Hepatocyte (in vitro differentiated cells): ENCODE measurements at places on chromosomes 1 and 21.
A peak's percentile ranks its signal among the peaks of the same experiment; 100 is the strongest.

DNA sequence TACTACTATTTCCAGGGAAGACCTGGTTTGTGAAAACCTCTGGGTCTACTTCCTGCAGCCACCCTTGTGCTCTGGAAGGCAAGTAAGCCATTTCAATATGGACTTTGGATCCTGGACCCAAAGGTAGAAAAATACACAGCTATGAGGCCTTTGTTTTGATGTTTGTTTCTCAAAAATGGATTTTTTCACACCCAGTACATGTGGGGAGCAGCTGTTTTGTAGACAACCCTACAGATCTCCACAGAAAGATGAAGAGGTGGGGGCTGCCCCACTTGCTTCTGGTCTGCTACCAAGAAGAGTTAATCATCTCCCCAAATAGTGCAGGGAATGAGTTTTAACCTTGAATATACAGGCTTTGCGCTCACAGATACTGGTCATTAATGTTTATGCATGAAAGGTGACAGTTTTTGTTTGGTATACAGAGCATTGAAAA lies 29.2 kb downstream of the ZNF281 start:
- no peak overlapping the region for H3K4me3 ChIP-seq
- no peaks in the 10 kb centered on the region for H3K36me3 ChIP-seq

DNA sequence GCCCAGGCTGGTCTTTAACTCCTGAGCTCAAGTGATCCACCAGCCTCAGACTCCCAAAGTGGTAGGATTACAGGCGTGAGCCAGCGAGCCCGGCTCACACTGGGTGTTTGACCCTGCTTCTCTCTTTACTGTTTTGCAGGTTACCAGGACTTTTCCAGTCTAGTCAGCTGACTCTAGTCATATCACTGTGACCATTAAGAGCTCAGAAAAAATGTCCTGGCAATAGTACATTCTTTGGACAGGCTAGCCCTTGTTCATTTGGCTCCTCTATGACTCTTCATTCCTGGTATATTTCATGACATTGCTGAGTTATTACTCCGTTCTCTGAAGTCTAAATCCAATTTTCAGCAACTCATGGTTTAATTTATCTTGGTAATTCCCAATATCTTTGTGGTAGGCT lies 8.0 kb upstream of the CA6 start:
- H3K27me3 ChIP-seq = no peaks in the 10 kb centered on the region
- H3K36me3 ChIP-seq = no peaks in the 10 kb centered on the region
- no peak overlapping the region for H3K27ac ChIP-seq
- no peaks in the 10 kb centered on the region for H3K4me1 ChIP-seq

GRCh38 chr1:237873487-237874211 lies 17.1 kb downstream of the ZP4 start:
- no peaks in the 10 kb centered on the region for H3K27me3 ChIP-seq
- DNase-seq = peak; percentile 58
- no peaks in the 10 kb centered on the region for H3K4me1 ChIP-seq
- no peak overlapping the region for H3K4me3 ChIP-seq
- H3K27ac ChIP-seq = no peak overlapping the region

DNA sequence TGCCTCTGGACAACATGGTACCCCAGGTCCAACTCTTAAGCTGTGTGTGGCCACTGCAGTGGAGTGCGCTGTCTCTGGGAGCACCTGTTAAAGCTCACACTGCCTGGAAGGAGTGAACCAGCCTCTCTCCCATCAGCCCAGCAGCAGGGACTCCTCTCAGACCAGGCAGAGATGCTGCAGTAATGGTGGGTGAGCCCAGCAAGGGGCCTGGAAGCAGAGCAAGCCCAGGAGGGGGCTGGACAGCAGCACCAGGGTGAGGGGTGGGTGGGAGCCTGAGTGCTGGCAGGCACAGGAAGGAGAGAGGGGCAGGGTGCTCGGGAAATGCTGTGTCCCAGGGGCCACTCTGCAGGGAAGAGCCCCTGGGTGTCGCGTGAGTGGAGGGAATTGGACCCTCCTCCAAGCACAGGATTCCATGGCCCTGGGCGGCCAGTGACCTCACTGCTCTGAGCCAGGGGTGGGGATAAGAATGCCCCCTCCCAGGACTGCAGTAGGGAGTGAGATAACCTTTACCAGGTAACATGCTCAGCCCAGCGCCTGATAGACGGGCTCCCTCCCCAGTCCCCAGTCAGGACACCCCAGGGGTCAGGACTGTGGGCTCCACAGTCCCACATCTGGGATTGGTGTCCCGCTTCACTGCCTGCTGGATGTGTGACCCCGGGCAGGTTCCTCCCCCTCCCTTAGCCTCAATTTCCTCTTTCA lies 313.1 kb downstream of the MATN1 start:
- no peak overlapping the region for H3K27ac ChIP-seq
- H3K27me3 ChIP-seq = peaks cover 6% of the 10 kb centered on the region
- no peak overlapping the region for H3K4me3 ChIP-seq
- no peaks in the 10 kb centered on the region for H3K36me3 ChIP-seq
- no peak for DNase-seq

- no peaks in the 10 kb centered on the region for H3K27me3 ChIP-seq
- H3K4me3 ChIP-seq = no peak overlapping the region
- no peaks in the 10 kb centered on the region for H3K4me1 ChIP-seq
- H3K36me3 ChIP-seq = no peaks in the 10 kb centered on the region
These were observed 10.3 kb downstream of the NBL1 start for GRCh38 chr1:19654386-19654785.

DNA sequence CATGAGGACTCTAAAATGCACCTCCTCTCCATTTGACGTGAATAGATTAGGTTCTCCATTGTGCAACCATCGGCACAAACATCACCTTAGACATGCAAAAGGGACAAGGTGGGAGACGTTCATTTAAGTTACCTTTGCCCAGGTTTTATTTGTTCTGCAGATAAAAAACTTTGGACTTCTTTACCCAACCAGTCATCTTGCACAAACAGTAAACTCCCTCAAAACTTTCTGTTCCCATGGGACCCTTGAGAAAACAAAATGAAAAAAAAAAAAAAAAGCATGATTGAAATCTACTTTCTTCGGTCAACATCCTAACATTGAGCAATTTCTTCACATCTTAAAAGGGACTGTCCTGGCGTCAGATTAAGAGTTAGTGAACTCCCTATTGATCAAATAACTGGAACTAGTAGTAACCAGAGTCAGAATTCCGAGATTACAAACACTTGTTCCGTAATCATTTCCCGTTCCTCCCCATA lies 31.4 kb upstream of the PROX1 start:
- no peaks in the 10 kb centered on the region for H3K36me3 ChIP-seq
- H3K27ac ChIP-seq = no peak overlapping the region
- H3K4me3 ChIP-seq = no peak overlapping the region
- no peaks in the 10 kb centered on the region for H3K4me1 ChIP-seq

- peak overlapping the region; percentile 57 for H3K27ac ChIP-seq
- DNase-seq = no peak
- H3K27me3 ChIP-seq = no peaks in the 10 kb centered on the region
These were observed 37.1 kb downstream of the PRRX1 start for GRCh38 chr1:170700842-170701615.

GRCh38 chr1:46445773-46446256 lies 43.8 kb upstream of the DMBX1 start:
- DNase-seq = no peak
- no peaks in the 10 kb centered on the region for H3K4me1 ChIP-seq
- no peaks in the 10 kb centered on the region for H3K36me3 ChIP-seq
- no peak overlapping the region for H3K4me3 ChIP-seq
- H3K27me3 ChIP-seq = peaks cover 52% of the 10 kb centered on the region

DNA sequence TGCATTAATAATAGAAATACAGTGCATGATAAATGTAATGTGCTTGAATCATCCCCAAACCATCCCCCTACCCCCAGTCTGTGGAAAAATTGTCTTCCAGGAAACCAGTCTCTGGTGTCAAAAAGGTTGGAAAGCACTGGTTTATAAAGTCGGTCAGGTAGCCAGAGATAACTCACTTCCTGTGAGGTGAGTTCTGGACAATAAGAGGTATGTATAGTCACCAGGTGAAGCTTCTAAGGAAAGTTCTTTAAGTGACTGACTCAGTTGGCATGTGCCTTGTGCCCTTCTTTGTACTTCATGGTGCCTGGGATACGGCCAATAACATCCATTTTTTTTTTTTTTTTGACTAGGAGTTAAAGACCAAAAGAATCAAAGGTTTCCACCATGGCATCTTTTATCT lies 103.7 kb downstream of the GPATCH2 start:
- H3K4me1 ChIP-seq = no peaks in the 10 kb centered on the region
- no peak overlapping the region for H3K27ac ChIP-seq
- DNase-seq = no peak
- no peaks in the 10 kb centered on the region for H3K27me3 ChIP-seq
- no peaks in the 10 kb centered on the region for H3K36me3 ChIP-seq

DNA sequence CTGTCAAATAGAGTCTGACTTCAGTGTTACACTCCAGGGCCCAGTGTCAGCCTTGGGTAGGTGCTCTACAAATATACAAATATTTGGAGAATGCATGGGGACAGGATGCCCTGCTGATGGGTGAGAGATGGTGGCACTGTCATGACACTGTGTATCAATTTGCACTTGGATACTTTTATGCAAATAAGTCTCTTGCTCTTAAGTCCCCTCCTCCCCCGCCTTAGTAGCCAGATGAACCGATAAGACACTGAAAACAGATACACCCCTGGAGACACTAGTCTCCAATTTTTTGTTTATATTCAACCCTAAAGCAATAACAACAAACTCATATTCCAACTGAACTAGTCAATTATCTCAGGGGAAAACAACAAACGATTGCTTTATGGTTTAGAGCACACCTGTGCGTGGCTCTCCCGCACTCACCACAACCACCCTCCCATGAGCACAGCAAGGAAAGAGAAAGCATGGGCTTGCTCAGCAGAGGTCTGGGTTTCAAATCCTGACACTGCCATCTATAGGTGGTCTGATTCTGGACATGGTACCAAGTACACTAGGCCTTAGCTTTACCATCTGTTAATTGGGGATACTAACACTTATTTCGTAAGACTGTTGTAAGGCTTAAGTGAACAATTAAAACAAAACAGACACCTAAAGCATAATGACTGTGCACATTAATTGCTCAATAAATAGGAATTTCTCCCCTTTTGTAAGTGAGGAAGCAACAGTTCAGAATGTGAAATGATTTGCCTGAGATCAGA lies 50.3 kb downstream of the HIVEP3 start:
- no peaks in the 10 kb centered on the region for H3K4me1 ChIP-seq
- no peak for DNase-seq
- H3K27me3 ChIP-seq = peaks cover 5% of the 10 kb centered on the region

DNA sequence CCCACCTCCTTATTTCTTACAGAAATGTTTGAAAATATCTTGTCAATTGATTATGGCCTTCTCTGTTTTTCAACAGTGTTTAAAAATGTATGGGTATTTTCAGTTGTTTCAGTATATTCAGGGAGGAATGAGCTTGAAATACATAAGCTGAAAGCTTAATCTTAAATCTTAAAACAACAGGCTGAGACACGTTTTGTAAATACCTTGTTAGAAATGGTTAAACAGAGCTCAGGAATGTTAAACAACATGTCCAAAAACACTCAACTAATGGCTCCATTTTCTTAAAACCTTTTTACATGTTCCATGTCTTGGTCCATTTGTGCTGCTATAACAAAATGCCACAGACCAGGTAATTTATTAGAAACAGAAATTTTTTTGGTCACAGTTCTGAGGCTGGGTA lies 953.8 kb upstream of the ADGRL2 start:
- no peak overlapping the region for H3K27ac ChIP-seq
- no peaks in the 10 kb centered on the region for H3K27me3 ChIP-seq
- no peaks in the 10 kb centered on the region for H3K36me3 ChIP-seq
- no peak overlapping the region for H3K4me3 ChIP-seq
- H3K4me1 ChIP-seq = no peaks in the 10 kb centered on the region

DNA sequence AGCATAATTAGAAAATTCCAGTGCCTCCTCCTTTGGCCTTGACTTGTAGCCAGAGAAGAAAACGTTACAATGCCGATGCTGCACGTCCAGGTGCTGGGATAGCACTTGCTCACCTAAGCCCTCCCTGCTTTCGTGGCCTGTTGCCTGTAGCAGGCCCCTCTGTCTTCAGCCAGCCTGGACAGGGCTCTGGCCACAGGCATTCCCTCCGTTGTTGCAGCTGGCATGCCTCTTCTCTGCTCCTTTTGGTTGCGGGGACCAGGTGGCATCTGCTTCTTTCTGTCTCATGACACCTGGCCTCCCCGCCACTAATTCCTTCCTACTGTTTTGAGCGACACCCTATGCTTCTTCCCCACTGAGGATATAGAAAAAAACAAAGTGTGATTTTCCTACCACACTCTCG lies 54.6 kb upstream of the MORC3 start:
- H3K4me3 ChIP-seq = no peak overlapping the region
- H3K4me1 ChIP-seq = peaks cover 9% of the 10 kb centered on the region
- H3K27me3 ChIP-seq = no peaks in the 10 kb centered on the region
- no peak overlapping the region for H3K27ac ChIP-seq
- no peaks in the 10 kb centered on the region for H3K36me3 ChIP-seq

- no peaks in the 10 kb centered on the region for H3K36me3 ChIP-seq
- no peaks in the 10 kb centered on the region for H3K27me3 ChIP-seq
- peaks cover 83% of the 10 kb centered on the region for H3K4me1 ChIP-seq
- no peak overlapping the region for H3K4me3 ChIP-seq
- DNase-seq = no peak
These were observed 46.3 kb downstream of the SKI start for GRCh38 chr1:2274231-2274928.

DNA sequence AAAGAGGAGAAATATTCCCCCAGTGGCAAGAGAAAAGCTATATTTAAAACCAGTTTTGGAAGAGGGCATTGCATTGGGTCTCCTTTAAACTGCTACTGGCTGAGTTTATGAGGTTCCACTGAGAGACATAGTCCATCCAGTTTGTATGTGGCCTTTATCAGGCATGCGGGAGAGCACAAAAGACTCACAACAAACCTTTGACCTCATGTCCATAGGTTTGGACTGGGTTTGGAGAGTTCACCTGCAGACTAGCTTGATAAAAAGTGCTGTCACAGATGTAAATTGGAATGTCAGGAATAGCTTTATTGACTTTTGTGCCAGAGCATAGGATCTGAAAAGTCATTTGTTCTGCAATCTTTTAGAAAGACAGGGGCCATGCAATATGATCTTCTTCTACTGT lies 131.0 kb upstream of the NRIP1 start:
- no peak overlapping the region for H3K27ac ChIP-seq
- H3K4me1 ChIP-seq = no peaks in the 10 kb centered on the region
- peak; percentile 45 for DNase-seq
- no peaks in the 10 kb centered on the region for H3K36me3 ChIP-seq

DNA sequence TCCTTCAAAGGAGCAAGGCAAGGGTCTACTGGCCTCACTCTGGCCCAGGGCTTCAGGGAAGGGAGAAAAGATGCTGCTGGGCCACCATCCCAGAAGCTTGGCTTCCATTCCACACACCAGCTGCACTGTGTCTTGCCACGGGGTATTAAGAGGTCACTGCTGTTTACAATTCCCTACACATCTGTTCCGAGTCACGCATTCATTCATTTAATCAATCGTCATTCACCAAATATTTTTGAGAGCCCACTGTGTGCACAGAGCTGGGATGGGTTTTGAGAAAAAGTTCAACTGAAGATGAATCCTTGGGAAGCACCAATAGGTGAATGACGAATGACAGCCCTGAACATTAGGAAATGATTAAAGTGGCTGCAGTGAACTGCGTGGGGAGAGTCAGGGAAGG lies 101.7 kb downstream of the NAV1 start:
- DNase-seq = no peak
- peaks cover 6% of the 10 kb centered on the region for H3K4me1 ChIP-seq
- no peak overlapping the region for H3K27ac ChIP-seq

GRCh38 chr1:231093156-231093922 lies 53.3 kb upstream of the FAM89A start:
- H3K27me3 ChIP-seq = no peaks in the 10 kb centered on the region
- H3K36me3 ChIP-seq = no peaks in the 10 kb centered on the region
- DNase-seq = no peak
- no peak overlapping the region for H3K27ac ChIP-seq
- H3K4me1 ChIP-seq = no peaks in the 10 kb centered on the region
- no peak overlapping the region for H3K4me3 ChIP-seq
